ENCODE measurements at places on chromosomes 7 and 10.

DNA sequence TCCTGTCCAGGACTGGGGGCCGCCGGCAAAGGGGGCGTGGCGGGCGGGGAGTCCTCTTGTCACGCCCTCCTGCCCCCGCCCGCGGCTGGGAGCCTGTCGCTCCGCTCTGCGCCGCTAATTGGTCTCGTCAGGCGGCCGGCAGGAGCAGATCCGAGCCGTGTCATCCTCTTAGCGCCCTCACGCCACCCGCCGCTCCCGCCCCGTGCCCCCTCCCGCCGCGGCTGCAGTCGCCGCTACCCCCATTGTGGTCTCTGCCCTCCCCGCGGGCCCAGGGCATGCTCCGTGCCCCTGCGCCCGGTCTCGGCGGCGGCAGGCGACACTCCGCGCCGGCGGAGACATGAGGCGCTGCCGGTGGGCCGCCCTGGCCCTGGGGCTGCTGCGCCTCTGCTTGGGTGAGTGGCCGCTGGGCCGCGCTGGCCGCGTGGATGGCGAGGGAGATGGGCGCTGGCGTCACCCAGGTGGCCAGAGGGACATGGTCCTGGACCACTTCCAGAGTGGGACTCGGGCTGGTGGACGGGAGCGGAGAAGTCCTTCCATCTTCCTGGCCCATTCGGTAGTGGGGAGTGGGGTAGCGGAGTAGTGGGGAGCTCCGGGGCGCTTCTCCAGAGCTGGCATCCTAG lies at the start of gene CDHR1:
Gene CDHR1 (plus strand): TSS at position 114 of the 620 bp plus-strand sequence. CDS start 224 bp downstream, at position 338.
- peak; percentile 64 for DNase-seq

GRCh38 chr7:35513195-35513594 lies 181.7 kb downstream of the HERPUD2 start:
- DNase-seq, result no peak

- no peak for DNase-seq
Measured at GRCh38 chr10:129020651-129021330, 446.2 kb upstream of the MGMT start.

DNA sequence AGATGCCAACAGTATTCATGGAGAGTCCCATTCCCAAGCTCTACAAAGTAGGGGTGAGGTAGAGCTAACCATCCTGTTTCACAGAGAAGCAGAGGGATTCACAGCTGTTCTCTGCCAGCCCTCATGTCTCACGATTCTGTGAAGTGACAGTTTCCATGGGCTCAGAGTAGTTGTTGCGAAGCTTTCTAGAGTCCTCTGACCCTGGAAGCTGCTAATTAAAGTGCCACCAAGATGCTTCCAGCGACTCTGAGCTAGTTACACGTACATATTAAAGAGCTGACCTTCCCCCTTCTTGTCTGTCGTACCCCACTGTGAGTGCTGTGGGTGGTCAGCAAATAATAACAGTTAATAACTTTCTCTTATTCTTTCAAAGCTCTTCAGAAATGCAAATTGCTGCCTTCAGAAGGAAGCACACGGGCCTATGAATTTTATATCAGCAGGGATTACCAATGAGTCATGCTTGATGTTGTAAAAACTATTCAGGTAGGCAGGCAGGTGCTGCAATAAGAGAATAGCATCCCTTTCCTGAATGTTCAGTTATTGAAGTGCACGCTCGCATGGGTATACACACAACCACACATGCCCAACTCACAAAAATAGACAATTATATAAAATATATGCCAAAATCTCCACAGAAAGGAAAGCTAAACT lies 34.1 kb downstream of the DNAJB9 start:
- DNase-seq, result no peak

DNA sequence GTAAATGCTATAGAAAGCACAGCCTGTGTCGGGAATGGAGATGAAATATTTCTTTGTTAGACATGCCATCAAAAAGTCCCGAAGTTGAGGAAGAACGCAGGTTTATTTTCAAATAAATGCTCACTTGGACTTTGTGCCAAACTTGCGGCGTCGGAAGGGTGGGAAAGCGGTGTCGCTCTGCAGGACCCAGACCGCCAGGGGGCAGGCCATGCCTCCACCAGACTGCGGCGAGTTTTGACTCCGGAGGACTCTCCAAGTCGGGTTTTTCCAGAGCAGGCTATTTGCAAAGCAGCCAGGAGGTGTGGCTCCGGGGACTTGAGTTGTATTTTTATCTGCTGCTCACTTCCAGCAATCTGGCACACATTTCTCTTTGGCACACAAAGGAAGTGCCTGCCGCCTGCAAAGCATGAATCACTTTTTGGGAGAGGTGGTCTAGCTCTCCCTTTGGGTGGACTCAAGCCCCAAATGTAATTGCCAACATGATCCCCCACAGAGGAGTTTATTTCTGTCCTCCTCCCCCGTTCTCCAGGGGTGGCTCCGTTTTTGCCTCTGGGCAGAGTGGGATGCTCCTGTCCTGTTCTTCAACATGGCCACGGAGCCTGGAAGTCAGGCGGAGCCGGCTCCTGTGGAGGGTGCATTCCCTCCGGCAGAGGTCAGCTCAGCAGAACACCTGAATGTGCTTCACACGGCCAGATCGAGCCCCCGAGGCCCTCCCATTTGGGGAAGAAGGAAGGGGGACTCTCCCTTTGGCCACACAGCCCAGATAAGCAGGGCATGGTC lies 82.3 kb upstream of the GPR26 start:
- DNase-seq, result no peak

GRCh38 chr7:129767120-129768015 lies 155.8 kb downstream of the NRF1 start:
- no peak for DNase-seq

- DNase-seq, result no peak
Measured at GRCh38 chr10:110842326-110842904, 29.3 kb upstream of the PDCD4 start.

DNA sequence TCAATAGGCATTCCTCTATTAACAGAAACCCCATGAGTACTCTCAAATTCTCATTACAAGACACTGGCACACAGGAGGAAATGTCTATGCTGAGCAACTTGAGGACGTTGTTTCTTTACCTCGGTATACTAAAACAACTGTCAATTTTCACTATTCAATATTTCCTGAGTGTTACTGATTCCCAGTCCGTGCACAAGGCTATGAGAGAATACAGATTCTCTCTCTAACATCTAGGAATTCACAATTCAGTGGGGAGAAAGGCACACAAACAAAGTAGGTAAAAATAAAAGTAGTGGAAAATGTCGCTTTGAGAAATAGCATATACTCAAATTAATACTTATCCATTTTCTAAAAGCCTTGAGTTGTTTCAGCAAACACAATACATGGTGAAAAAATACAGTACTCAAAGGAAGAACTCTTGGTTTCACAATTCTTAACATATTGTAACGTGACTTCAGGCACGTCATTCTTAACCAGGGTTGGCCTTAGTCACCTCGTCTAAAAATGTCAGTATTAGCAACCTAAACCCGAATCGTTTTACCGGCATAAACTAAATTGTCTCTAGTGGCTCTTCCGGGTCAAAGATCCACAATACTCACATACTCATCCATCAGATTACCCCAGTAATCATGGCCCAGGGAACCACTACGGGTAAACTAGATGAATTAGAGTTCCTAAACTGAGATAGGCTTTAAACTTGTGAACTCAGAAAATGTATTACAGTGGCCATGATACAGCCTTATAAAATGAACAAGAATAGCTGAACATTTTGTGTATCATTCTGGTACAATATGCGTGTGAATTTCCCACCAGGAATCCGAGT lies 1.5 kb downstream of the IPMK start:
- DNase-seq, result peak; percentile 57

- DNase-seq, result no peak
Measured at GRCh38 chr10:23189024-23189423, 3.1 kb upstream of the PTF1A start.

GRCh38 chr7:136446751-136447150 lies 421.7 kb upstream of the CHRM2 start:
- DNase-seq, result no peak

DNA sequence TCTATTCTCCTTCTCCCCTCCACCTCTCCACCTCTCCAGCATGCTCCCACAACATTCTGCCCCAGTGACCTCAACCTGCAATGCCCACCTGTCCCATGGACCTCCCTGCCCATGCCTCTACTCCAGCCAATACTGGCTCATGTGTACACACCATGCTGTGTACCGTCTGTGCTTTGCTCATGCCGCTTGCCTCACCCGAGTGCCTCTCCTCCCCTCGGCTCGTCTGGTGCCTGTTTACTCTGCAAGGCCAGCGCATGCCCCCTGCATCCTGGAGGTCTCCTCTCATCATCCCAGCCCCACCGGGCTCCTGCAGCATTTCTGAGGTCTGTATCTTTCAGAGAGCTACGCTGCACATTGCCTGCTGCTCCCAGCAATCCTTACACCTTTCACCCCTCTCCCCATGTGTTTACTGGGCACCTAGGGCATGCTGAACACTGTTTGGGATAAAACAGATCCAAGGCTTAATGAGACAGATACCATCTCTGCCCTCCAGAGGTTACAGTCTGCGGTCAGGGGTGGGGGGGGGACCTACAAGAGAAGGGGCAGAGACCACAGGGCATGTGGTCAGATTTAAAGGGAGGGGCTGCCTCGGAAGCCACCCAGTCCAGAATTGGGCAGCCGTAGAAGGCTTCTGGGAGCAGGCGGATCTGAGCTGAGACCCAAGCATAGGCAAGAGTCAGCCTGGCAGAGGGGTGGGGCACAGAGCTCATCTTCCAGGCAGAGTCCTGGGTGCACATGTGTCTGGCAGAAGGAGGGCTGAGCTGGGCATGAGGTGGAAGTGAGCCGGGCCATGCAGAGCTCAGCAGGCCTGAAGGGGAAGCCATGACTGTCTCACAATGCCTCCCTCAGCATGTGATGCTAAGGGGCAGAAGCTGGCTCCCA lies 29.6 kb upstream of the PSAP start:
- DNase-seq, result no peak

All from CD4-positive, alpha-beta T cell treated with Interleukin-10 for 1 hour (primary cell).